Sciatic nerve (tissue), 2 donors: ENCODE measurements at places on chromosomes 1 and 21. TPM values are rescaled to one million over a fixed set of nuclear protein-coding genes. Genes with fewer than 3 reads are reported as not detected.

GPR3 gene
- 0.71 TPM for total RNA-seq

DNA sequence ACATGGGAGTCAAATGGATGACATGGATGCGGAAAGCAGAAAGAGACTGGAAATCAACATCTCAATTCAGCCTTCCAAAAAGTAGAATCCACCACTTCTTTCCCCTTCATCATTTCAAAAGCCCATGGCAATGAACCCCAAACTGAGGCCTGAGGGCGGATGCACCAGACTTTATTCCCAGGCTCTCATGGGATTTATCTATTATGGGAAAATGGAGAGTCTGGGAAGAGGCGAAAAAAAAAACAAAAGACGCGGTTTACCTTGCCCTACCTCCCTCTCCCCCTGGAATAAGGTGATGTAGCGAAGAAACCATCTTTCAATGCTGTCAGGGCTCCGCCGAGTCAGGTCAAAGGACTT is 624 bp downstream of the KIFAP3 start:
- DNase-seq = no peak

TINAGL1 gene
- 91.9 TPM for total RNA-seq

ATP1A4 gene
- 1.2 TPM for total RNA-seq

DNA sequence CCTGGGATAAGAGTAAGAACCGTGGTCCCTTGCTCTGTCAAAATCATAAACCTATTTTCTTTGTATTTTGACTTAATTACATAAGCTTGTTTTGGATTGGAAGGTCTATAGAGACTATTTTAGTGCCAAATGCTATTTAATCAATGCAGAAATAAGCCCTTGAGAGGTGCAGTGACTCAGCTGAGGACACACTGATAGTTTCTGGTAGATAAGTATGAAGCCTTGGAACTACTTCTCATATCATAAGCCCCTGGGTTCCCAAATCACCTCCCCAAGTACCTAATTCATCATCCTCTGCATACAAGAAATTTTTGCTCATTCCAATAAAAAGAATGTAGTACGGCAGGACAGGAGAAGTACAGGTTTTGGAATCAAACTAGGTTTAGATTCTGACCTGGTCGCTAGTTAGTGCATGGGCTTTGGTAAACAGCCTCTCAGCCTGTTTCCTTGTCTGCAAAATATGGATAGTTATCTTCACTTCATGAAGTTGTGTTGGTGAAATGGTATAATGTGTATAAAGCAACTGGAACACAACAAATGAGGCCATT is 3.3 kb upstream of the CD55 start:
- no peak for DNase-seq

GRCh38 chr1:63612971-63613370 is 19.8 kb downstream of the PGM1 start:
- DNase-seq = no peak
